ENCODE measurements at places on chromosomes 12 and 14.
A peak's percentile ranks its signal among the peaks of the same experiment; 100 is the strongest.

- no peak for DNase-seq
Measured at GRCh38 chr12:74559728-74560127, 22.1 kb downstream of the ATXN7L3B start.

- DNase-seq, result no peak
Measured at GRCh38 chr14:59333668-59334067, 131.5 kb downstream of the GPR135 start.

DNA sequence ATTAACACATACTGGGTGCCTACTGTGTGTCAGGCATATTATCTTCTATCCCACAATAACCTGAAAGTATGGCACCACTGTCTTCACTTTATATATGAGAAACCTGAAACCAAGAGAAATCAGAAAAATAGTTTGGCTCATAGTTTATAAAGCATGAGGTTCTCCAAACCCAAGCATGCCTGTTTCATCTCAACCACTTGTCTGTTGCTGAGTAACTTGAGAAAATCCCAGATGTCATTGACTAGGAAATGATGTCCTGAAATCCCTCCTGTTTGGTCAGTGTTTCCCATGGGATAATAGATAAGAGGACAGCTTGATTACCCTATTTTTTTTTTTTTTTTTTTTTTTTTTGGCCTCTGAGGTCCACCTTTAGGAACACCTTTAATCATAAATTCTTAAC, 2.6 kb upstream of the IFNG-AS1 start:
- no peak for DNase-seq

DNA sequence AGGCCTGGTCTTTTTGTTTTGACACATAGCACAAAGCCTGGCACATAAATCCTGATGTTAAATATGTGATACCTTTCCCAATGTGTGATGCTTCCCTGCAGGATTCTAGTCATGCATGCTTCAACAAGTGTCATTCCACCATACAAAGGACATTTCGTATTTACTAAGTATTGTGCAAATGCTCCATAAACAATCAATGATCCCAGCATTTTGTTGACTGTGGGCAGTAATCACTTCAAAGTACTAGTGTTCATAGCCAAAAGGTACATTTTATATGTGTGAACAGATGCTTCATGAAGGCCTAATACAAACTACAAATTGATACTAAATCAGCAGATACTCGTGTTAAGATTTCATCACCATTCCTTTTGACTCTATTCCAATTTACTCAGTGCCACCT, 4.4 kb downstream of the CCNB1IP1 start:
- no peak for DNase-seq

DNA sequence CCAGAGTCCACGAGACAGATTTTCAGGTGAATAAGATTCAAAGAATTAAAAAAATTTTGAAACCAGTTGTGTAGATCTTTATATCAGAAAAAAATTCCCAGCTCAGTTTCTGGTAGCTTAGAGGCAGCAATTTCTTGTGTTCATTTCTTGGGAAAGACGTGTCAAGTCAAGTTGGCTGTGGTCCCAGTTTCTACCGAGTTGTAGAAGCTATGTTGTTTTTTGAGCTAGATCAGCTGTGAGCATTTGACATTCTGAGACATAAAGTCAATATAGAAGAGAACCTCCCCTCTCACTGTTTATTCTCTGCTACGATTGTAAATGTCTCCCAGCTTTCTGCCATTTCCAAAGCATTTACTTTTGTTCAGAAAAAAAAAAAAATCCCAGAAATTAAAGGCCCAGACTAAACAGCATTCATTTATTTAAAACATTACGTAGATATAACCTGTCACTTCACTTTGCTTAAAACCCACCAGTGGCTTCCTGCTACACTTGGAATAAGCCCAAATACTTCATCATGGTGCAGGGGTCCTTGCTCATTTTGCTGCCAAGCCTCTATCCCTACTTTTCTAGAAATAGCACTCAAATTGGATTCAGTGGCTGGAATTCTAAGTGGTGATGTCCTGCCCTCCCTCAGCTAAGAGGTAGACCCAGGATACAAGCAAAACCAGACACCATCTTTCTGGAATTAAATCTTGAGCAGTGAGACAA, 20.6 kb upstream of the PYGL start:
- DNase-seq, result peak; percentile 7

- DNase-seq, result no peak
Measured at GRCh38 chr12:84131076-84131475, 781.5 kb downstream of the SLC6A15 start.
